HAP-1 (cell line): ENCODE measurements at places on chromosomes 12 and 14.
A peak's percentile ranks its signal among the peaks of the same experiment; 100 is the strongest.

GRCh38 chr12:28699029-28699428 is 450.0 kb upstream of the FAR2 start:
- no peak for DNase-seq

- DNase-seq = peak; percentile 70
Observed at GRCh38 chr14:75979071-75979571, 2.7 kb downstream of the TGFB3 start.

- DNase-seq = peak; percentile 15
Observed at GRCh38 chr12:72872238-72872887, 600.2 kb downstream of the TRHDE start.

GRCh38 chr12:89134213-89134770 is 218.0 kb downstream of the DUSP6 start:
- DNase-seq = no peak

- peak; percentile 43 for DNase-seq
Observed at GRCh38 chr14:93926245-93926872, 785 bp upstream of the FAM181A start.

DNA sequence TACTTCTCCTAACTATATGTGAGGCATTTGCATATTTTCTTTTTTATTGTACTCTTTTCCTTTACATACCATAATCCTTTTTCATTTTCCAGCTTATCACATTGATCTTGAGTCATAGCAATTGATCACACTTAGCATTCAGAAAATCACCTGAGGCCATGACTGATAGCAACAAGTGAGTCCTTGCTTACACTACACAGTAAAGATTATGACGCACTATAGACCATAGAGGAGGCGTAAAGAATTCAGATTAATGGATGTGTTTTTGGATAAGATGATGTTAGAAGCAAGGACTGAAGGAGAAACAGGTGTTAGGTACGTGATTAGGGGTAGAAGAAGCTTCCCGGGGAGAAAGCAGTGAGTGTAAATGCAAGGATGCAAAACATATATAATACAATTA is 637.7 kb downstream of the ETNK1 start:
- DNase-seq = peak; percentile 12

DNA sequence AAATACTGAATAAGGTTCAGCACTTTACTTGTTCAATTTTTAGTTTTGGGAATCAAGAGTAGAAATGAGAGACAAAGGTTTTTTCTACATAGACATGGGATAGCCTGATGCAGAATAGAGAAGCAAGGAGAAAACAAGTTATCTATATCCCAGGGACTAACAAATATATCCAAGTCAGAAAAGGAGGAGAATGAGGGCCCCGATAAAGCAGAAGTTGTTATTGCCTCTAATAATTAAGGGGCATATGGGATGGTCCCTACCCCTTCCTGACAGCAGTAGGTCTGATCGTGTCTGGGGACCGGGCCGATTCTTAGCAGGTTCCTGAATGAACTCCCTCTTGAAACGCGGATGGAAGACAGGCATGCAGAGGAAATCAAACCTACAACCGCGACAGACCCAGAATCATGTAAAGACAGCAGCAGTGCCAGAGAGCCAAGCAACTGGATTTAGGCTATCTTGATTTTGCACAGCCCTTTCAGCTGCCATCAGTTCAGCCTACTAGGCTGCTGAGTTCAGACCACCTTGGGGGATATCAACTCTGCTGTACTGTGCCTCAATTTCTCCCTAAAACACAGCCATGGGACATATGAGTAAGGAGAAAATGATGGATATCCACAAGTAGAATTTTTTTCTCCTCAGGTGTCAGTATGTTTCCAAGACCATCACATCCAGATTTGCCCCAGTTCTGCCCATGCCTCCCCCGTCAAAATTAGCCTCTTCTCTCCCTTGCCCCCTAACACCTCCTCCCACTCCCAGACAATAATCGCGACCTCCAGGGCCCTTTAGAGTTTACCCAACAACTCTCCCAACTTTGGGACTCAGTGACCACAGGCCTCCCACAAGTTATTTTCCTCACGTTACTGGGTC is 706 bp downstream of the PRMT5 start:
- no peak for DNase-seq

GRCh38 chr14:96592591-96593386 is 90.6 kb downstream of the PAPOLA start:
- DNase-seq = peak; percentile 47

- DNase-seq = no peak
Observed at GRCh38 chr14:31894351-31894750, 182.8 kb upstream of the ARHGAP5 start.

- peak; percentile 59 for DNase-seq
Observed at GRCh38 chr12:44571006-44571550, 305.0 kb downstream of the NELL2 start.

DNA sequence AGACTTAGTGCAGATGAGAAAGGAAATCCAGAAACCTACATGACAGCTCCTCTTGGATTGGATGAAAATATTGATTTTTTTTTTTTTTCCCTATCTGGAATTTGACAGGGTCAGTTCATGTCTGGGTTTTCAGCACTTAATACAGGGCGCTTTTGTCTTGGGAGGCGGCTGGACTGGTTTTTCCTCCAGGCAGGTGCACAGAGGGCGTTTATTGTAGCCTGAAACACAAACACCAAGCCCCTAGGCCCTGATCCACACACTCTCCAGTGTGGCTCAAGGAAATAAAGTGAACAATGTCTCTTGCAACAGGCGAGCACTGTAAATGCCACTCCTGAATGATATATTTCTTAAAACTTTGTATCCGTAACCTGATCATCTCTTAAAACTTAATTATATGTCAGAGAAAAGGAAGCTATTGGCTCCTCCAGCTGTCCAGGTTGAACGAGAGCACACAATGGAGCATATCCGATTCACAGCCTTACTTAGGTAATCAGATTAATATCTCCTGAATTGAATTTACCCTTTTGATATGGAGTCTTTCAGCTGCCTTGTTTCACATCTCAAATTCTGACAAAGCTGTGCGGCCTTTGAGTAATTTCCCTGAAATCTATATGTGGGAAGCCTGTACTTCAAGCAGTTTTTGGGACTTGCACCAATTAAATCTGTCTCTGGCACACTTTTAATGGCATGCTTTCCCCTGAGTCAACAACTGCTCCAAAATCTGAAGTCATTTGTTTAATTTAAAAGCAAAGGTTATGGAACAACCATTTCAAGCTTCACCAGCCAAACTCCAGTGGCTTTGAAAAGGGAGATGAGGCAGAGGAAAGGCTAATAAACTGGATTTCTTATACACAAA is 485.7 kb downstream of the ZFP36L1 start:
- no peak for DNase-seq

DNA sequence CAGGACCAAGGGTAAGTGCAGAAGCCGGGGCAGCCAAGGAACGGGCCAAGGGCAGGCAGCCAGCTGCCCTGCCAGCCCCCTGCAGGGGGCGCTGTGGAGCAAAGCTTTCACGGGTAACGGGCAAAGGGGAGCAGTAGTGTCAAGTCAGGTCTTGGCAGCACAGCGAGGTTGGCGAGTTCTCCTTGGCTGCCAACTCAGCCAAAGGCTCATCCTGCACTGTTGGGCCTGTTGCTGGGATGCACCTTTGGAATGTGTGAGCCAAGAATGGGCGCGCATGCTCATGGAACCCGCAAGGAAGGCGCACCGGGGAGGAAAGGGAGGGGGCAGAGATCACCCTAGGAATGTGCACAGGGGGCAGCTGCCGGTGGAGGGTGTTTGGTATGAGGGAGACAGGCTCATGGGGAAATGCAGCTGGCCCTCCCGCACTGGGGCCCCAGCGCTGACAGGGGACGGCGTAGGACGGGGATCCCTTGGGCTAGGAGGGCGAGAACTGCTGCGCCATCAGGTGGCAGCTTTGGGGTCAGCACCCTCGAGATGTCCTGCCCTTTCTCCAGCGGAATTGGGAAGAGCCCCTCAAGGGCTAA is 138.0 kb downstream of the ASCL4 start:
- peak; percentile 76 for DNase-seq

- DNase-seq = no peak
Observed at GRCh38 chr12:124581307-124582107, 14.1 kb upstream of the NCOR2 start.

DNA sequence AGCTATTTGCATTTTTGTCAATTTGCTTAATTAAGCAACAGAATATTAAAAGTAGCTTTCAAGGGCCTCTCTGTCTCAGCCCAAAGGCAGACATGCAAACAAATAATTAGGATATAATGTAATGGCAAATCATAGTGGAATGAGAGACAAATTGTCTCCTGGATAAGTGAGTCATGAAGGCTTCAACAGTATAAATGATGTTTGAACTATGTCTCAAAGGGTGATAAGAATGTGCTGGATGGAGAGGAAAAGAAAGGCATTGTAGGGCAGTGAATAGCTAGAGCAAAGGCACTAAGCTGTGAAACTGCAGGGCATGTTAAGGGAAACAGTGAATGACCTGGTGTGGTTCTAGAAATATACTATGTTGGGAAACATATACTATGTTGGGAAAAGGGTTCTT is 53.5 kb upstream of the PPP1R12A start:
- DNase-seq = no peak

DNA sequence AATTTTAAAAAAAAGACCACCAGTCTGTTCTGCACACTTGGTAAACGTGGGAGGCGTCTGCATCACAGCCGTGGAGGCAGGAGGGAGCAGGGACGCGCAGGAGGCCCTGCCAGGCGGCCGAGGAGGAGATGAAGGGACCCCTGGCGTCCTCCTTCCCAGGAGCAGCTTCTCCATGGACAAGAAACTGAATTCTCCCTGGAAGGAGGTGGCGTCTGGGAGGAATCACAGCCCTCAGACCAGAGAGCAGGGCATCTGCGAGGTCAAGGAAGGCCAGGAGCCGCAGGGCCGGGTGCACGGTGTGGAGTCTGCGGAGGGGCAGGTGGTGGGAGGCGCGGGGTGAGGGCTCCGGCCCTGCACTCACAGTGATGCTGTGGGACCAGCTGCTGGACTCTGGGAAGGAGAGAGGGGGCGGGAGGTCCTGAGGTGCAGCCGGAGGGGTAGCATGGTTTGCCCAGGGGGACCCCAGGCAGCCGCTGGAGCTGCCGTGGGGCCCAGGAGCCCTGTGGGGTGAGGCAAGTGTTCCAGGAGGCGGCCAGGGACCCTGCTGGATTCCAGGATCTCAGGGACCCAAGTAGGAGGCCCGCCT is 73.5 kb upstream of the GALNT9 start:
- DNase-seq = no peak

- no peak for DNase-seq
Observed at GRCh38 chr12:31470459-31470858, 120.5 kb downstream of the DENND5B start.

- DNase-seq = no peak
Observed at GRCh38 chr12:116545144-116545543, 14.0 kb upstream of the MAP1LC3B2 start.

GRCh38 chr14:61872452-61872851 is 110.2 kb downstream of the SNAPC1 start:
- DNase-seq = no peak

DNA sequence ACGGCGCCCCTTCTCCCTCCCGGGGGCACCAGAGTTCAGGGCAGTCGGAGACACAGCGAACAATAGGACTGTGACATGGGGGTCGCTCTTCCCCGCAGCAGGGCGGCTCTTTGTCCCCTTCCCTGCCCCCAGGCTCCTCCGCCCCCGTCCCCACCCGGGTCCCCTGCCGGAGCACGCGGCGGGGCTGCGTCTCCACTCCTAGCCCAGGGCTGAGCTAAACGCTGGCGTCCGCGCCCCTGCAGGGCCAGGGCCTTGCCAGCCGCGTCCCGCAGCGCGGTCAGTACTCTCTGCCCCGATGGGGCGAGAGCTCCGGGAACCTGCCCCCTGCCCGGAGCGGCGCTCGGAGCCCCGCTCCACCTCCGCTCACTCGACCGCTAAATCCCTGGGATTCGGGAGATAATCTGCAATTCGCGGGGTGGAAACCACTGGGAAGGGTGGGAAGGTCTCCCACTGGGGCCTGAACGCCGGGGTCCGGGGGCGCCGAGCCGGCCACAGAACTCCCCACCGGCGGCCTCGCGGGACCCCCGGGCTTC is 825 bp upstream of the CCDC85C start:
- peak; percentile 74 for DNase-seq

GRCh38 chr14:102848830-102849525 is 71.7 kb downstream of the TRAF3 start:
- no peak for DNase-seq

DNA sequence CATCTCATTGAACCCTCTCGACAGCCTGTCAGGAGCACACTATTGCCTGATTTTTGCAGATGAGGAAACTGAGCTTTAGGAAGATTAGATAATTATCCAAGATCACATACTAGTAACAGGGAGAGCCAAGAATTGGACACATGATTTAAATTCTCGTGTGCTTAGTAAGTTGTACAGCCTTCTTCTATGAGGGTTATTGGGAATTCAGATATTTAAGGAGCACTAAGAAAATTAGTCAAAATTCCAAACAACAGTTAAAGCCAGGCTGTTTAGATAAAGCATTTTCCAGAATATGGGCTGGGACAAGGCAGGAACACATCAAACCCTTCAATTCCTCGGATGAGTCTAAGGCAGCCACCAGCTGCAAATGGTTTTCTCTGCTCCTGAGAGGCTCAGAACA is 148.8 kb downstream of the TMEM30B start:
- DNase-seq = no peak

GRCh38 chr14:81005540-81006228 is 50.3 kb downstream of the TSHR start:
- DNase-seq = no peak

DNA sequence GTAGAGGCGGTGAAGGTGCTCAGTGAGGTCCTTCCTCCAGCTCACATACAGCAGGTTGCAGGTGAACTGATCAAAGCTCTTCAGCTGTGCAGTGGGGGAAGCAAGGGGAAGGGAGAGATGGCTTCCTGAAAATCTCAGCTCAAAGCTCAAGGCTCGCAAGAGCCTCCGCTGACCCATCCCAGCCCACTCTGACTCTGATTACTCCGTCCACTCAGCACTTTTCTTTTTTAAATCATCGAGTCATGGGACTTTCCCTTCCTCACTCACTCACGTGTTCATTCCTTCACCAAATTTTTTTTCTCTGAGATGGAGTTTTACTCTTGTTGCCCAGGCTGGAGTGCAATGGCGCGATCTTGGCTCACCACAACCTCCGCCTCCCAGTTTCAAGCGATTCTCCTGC is 4.7 kb downstream of the ABCD4 start:
- DNase-seq = no peak

DNA sequence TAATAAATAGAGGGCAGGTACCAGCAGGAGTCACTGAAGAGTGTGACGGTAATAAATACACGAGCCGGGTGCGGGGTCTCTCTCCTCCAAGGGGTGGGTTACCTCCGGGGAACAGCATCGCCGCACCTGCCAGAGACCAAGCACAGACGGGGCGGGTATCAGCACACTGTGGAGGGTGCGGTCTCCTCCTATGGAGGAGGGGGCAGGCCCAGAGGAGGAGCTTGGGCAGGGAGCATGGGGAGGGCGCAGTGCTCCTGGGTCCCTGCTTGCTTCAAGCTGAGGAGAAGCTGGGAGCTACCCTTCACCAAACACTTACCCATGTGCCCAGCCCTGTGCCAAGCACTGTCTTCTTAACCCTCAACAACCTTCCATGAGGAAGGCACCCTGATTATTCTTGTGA is 12.8 kb downstream of the PGF start:
- no peak for DNase-seq

- peak; percentile 68 for DNase-seq
Observed at GRCh38 chr14:59126714-59127436, 61.6 kb upstream of the DAAM1 start.

GRCh38 chr12:104163631-104164030 is 25.6 kb upstream of the NFYB start:
- no peak for DNase-seq
